GOT3 (cell line): ENCODE measurements at places on chromosomes 3 and 15.

DNA sequence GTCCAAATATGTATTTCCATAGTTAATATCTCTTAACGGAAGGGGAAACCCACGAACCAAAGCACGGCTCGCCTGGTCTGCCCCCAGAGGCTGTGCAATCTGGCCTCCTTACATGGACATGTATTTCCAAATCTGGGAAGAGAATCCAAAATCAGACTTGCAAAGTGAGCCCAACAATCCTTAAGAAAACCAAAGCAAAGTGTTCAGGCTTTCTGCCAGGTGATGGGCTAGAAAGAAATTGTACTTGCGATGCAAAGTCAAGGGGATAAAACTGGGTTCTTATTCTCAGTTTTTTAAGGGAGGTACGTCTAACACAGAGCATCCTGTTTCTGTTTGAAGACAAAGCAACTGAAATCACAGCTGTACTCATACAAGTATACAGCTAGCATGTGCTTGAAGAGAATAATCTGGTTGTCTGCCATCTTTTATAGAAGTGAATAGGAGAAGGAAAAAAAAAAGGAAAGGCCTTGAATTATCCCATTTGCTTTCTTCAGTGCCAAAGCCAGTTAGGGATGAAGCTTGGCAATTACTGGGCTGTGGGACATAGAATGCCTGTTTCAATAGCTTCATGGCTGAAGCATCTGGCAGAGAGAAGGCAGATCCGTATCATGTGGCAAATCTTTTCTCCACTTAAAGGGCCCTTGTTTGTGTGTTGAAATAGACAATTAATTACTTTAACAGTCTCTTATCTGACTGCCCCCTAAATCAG is 48.4 kb downstream of the LRIG1 start:
- DNase-seq = no peak

GRCh38 chr3:134376385-134376765 is 2.1 kb upstream of the AMOTL2 start:
- no peak for DNase-seq

DNA sequence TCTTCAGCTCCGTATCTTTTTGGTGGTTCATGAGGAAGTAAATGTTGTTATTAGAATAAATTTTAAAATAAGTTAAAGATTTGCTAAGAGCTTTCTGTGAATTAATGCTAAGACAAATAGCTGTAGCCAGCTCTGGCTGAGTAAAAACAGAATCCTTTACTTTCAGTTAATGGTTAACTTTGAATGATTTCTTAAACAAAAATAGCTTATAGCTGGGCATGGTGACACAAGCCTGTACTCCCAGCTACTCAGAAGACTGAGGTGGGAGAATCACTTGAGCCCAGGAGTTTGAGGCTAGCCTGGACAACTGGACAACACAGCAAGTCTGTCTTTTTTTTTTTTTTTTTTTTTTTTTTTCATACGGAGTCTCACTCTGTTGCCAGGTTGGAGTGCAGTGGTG is 25.0 kb downstream of the TCAIM start:
- DNase-seq = no peak

- DNase-seq = no peak
These were observed 2.7 kb downstream of the PDCD7 start for GRCh38 chr15:65130941-65131340.

- no peak for DNase-seq
These were observed 54.8 kb downstream of the ZBTB20 start for GRCh38 chr3:115092220-115092791.

DNA sequence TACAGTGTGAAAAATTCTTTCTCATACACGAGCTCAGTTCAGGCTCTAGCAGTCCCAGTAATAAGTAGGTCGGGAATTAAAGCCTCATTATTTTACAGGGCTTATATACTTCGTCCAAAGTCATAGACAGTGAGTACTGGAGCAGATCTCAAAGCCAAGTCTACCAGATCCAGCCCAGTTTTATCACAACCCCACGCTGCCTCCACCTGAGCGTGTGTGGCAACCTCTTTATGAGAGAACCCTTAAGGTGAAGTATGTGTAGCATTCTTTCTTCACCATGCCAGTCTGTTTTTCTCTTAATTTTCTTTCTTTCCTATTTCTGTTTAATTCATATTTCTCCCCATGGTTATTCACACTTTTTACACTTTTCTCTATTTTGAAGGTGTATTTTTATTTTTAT is 574.6 kb upstream of the ARPP21 start:
- DNase-seq = no peak

- DNase-seq = no peak
These were observed 38.1 kb downstream of the TRAK1 start for GRCh38 chr3:42129014-42129953.

GRCh38 chr3:4270720-4271119 is 32.4 kb upstream of the SETMAR start:
- no peak for DNase-seq

DNA sequence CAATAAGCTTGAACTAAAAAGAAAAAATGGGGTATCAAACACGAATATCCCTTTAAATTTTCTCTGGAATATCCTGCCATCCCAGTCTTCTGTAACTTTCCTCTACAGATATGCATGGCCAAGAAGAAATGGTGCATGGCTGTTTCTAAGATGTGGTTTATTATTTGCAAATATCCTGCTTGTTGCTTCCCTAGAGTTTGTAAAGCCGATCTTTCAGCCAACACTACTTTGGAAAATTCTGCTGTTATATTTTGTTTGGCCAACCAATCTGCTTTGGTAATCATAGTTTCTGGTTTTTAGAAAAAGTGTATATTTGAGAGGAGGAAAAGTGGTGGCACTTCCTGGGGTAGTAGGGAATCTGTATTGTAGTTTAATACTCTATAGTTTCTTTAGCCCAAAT is 13.9 kb downstream of the PHLDB2 start:
- no peak for DNase-seq

GRCh38 chr3:71252466-71252865 is 331.1 kb downstream of the FOXP1 start:
- DNase-seq = no peak

- DNase-seq = no peak
These were observed 26.6 kb downstream of the DCP1A start for GRCh38 chr3:53320697-53321096.

GRCh38 chr3:187722206-187722612 is 19.9 kb upstream of the RTP2 start:
- DNase-seq = no peak

- DNase-seq = no peak
These were observed 70.7 kb downstream of the CD200R1L start for GRCh38 chr3:112776000-112776399.

- peak; percentile 10 for DNase-seq
These were observed 588.7 kb upstream of the CBLB start for GRCh38 chr3:106457281-106458180.

DNA sequence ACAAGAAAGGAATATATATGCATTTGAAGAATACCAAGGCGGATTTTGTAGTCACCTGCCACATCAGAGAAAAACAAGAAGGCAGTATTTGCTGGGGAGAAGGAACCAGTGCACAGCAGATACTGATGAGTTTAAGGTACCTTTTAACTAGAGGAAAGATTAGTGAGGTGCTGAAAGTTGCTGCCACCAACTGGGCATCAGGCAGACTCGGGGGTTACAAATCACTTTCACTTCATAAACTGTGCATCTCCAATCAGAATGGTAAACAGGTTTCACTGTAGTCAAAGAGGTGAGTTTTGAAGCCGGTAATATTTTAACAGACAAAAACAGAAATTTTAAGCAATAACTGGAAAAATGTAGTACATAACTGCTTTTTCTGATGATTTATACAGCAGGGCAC is 4.1 kb downstream of the FBN1 start:
- DNase-seq = no peak

DNA sequence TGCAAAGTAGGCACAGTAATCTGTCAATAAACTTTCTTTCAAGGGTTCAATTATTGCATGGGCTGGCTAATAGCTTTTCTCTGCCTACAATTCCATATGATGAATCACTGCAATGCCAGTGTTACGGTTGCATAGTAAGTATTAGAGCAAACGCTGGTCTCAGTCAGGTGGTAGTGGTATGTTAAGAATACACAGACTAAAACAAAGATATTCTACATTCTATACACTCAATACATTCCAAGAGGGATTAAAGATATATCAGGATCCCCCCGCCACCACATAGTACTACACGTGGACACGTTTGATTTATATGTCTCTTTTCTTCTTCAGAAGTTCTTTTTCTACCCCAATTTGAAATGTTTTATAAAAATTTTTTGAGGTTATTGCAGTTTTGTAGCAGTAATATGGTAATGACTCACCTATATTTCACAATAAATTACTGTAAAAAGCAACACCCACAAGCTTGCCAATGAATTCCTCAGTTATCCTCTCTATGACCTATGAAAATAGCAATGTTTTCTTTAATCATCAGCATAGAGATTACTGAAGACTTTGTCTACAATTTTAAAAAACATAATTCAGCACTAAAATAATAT is 68.2 kb downstream of the CD200R1L start:
- DNase-seq = no peak

DNA sequence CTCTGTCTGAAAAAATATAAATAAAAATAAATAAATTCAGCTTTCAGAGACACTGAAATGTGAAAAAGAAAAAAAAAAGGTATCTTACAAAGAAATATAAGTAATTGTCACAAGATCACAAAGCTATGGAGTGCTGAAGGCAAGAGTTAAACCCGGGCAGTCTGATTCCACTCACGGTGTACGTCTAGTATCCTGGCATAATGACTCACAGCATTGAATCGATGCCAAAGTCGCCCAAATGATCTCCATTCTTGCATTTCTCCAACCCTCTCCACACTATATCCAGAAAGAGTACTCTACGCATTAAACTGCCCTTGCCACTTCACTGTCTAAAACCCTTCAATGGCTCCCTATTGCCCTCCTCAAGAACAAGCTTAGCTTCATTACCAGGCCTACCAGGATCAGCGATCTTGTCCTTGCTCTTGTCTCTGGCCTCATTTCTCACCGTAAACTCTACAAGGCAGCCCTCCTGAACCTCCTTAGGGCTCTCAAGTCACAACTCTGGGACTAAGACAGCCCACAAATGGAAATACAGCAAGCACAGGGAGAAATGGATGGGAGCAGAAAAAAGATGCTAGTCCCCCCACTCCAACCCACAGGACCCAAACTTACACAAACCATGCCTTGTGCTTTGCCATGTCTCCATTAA is 7.7 kb downstream of the SUCLG2 start:
- DNase-seq = no peak

GRCh38 chr3:113775516-113775915 is 28.7 kb downstream of the ATP6V1A start:
- no peak for DNase-seq

- DNase-seq = no peak
These were observed 52.3 kb upstream of the BNIP2 start for GRCh38 chr15:59741274-59741906.

DNA sequence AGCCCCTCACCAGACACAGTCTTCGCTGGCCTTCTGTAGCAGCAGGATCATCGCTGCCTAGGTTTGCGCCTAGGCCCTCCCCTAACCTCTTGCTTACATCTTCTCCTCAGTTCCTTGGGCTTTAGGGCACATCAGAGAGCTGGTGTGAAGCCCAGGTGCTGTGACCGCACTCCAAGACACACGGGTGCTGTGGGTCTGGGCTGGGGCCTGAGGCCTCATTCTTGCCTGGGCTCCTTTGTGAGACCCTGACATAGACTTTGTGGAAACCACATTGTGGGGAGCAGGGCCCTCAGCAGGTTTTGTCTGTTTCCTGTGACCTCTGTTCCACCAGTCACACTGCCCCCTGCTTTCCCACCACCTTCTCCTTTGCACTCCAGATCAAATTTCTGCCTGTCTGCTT is 8.0 kb downstream of the AMIGO3 start:
- DNase-seq = no peak

GRCh38 chr3:58150130-58150809 is 60.5 kb downstream of the DNASE1L3 start:
- DNase-seq = no peak

GRCh38 chr15:76844096-76844495 is 61.0 kb downstream of the SCAPER start:
- no peak for DNase-seq

DNA sequence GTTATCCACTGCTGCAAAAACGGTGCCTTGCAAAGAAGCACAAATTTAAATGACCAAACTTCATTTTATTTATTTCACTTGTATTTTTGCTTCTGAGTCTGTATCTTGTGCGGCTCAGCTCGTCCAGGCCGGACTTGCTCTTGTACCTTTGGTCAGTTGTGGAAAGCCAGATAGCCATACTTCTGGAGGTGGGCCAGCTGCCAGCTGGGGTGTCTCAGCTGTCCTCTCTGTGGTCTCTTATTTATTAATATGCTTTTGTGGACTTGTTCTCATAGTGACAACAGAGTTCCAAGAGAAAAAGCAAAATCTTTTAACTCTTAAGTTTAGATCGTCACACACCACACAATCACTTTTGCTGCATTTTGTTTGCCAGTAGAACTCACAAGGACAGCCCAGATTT is 87.7 kb downstream of the IL1RAP start:
- DNase-seq = no peak

- DNase-seq = no peak
These were observed 101.6 kb upstream of the LPP start for GRCh38 chr3:188052169-188053035.

DNA sequence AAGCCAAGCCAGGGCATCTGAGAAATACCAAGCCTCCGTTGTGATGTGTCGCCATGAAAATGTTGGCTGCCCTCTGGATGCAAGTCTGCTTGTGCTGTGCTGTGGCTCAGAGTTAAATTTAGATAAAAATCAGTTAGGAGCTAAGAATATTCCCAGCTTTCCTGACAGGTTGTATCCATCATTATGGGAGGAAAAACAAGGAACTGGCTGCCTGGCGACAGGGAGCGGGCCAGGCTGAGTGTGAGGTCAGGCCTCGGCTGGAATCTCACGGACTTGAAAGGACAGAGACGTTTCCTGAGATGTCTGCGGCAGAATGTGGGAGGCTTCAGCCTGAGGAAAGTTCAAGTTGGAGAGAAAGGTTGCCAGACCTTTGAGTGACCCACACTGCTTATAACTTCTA is 213.8 kb downstream of the THSD4 start:
- no peak for DNase-seq

DNA sequence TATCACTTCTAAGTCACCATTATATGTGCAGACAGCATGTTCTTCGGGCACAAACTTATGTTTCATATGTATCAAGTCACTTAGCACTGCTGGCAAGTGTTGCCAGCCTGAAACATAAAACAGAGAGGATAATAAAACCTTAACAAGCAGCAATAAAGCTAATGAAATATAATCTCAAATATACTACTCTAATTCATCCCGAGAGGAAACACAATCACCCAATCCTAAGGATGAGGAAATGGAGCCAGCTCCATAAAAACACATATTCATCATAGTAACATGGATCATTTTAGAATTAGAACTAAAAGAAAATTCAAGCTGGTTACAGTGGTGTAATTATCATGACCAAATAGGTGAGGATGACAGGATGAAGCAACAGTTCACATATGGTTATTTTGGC is 1072.7 kb downstream of the EPHA3 start:
- no peak for DNase-seq

- no peak for DNase-seq
These were observed 6.3 kb upstream of the SCN5A start for GRCh38 chr3:38655708-38656300.

GRCh38 chr15:38612159-38612863 is 47.7 kb upstream of the RASGRP1 start:
- DNase-seq = no peak
